ENCODE measurements at places on chromosomes 7 and 10.

DNA sequence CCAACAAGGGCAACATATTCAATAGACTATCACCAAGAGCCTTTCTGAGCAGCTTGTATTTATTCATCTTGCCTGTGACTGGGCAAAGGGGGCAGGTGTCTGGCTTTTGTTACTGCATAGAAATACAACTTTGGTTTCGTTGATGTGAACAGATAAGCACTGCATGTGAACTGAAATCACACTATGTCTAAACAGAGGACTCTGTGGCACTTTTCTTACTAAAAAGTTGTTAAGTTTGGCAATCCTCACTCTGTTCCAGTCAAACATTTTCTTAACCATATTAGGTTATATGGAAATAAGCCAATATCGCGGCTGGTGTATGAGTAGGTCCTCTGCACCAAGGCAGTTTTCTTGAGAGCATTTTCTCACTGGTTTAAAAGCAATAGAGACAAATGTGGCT, 48.5 kb downstream of the CALD1 start:
- DNase-seq, result no peak

DNA sequence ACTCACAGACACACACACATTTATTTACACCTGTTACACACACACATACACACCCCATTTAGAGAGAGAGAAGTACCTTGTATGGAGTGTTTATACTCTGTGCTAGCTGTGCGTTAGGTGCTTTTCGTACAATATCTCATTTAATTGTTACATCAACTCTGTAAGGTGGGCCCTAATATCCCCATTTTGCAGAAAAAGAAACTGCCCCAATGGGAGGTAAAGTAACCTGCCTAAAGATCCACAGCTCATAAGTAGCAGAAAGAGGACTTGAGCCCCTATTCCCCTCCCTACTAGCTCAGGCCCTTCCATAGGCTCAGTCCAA, 23.8 kb upstream of the RBM20 start:
- no peak for DNase-seq

- no peak for DNase-seq
These were observed 2.0 kb downstream of the SRGN start for GRCh38 chr10:69089638-69090599.

GRCh38 chr7:18659746-18660145, 164.2 kb downstream of the HDAC9 start:
- DNase-seq, result no peak

DNA sequence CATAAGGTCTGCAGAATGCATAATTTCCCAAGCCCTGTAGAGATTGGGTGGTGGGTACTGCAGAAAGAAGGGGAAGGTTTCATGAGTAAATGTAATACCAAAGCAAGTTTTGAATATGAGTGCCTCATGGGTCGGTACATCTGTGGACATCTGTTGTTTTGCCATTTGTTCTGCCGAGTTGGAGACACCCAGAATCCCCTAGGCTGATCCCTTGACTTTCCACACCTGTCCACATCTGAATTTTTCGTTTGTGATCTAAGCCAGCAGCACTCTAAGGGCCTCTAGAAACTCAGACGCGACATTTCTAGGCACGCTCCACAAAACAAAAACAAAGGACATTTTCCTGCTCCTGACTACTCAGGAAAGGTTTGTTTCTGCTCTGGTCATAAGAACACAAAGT, 11.7 kb upstream of the SLF2 start:
- no peak for DNase-seq

DNA sequence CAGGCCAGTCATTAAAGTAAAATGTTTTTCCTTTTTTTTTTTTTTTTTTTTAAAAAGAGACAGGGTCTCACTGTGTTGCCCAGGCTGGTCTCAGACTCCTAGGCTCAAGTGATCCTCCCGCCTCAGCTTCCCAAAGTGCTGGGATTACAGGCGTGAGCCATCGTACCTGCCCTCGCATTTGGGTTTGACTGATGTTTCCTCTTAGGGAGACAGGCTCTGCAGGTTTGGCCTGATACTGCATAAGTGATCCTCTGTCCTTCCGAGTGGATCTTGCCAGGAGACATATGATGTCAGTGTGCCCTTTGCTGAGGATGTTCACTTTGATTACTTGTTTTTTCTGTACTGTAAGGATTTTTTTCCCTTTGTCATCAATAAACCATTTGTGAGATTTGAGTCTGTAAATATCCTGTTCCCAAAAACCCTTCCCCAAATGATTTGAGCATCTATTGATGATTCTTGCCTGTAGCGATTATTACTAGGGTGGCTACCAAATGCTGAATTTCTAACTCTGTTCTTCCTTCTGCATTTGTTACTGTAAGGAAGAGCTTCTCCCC, 19.7 kb downstream of the LIMK1 start:
- no peak for DNase-seq

GRCh38 chr10:72525277-72525676, 100.6 kb downstream of the MICU1 start:
- no peak for DNase-seq

DNA sequence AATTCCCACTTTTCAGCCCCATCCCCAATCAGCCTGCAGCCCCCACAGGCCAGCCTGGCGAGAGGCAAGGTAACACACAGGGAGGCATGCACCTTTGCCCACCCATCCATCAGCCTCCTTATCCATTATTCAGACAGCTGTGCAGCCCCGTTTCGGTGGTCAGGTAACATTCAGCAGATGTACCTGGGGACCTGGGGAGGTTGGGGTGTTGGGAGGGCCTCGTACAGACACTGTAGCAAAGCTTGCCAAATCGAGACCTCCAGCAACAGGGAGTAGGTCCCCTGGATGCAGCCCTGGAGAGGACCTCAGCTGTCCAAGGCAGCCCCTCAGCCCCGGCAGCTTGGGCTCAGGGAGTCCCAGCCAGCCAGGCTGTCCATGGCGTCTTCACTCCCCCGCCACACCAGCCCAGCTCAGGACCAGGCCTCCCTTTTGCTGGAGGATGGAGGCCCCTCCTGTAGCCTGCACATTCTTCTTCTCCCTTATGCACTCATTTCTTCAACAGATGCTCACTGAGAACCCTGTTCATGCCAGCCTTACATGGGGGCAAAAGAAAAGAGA, 8.5 kb upstream of the DRGX start:
- no peak for DNase-seq

GRCh38 chr10:102267748-102268147, 22.4 kb downstream of the GBF1 start:
- no peak for DNase-seq

GRCh38 chr7:135759532-135759931, 10.9 kb upstream of the FAM180A start:
- no peak for DNase-seq

- no peak for DNase-seq
These were observed 135.1 kb upstream of the TRIM24 start for GRCh38 chr7:138324941-138325340.

GRCh38 chr7:92696584-92696983, 106.4 kb upstream of the FAM133B start:
- DNase-seq, result no peak

GRCh38 chr10:27622596-27622995, 118.5 kb downstream of the RAB18 start:
- no peak for DNase-seq

GRCh38 chr7:21463524-21463923, 35.6 kb downstream of the SP4 start:
- DNase-seq, result no peak

DNA sequence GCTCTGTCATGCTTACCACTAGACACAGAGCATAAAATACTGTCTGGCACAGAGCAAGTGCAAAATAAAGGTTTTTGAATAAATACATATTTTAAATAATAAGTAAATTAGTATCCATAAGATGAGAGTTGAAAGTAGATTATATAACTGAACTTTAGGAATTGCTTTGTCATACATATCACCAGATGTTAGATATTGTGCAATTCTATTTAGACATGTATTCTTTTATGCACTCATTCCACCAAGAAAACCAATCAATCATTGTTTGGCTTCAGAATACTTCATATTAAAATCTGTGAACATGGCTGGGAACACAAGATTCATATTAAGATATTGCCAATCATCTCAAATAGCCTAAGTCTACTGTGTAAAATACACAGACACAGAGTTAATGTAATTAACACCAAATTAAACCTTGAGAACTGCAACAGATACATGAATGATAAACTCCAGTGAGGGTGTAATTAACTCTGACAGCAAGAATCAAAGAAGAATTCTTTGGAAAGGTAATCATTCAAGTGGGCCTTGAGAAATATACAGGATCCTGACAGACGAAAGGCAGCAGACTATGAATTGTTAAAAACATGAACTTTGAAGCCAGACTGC, 201.0 kb upstream of the PTN start:
- DNase-seq, result no peak

DNA sequence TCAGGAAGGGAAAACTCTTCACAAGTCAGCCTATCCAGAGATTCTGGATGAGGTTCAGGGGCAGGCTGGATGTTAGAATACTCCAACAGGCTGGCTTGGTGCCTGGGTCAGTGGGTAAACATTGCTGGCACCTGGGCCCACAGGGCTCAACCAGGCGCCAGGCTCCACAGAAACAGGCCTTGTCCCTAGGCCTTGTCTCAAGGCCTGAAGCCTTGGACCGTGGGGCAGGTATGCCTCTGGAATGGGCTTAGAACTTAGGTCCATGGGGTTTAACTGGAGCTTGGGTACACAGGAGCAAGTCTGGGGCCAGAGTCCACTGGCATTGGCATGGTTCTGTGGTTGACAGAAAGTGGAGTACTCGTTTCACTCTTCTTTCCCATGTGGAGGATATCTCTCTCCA, 263.0 kb upstream of the ETV1 start:
- DNase-seq, result no peak

DNA sequence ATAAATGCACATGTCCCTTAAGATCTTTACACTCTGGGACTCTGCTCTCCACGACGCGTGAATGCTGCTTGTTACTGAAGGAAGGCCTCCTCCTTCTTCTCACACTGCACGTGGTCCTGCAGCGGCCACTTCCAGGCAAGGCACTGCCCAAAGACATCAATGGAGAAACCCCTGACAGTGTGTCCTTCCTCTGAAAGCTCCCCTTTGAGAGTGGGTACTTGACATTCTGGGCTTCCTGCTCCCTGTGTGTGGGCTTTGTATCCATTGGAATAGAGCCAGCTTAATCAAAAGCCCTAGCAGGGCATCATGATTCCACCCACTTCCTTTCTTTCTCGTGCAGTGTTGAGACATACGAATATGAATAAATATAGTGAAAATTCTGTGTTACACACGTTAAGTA, 69.7 kb upstream of the STK17A start:
- DNase-seq, result no peak

DNA sequence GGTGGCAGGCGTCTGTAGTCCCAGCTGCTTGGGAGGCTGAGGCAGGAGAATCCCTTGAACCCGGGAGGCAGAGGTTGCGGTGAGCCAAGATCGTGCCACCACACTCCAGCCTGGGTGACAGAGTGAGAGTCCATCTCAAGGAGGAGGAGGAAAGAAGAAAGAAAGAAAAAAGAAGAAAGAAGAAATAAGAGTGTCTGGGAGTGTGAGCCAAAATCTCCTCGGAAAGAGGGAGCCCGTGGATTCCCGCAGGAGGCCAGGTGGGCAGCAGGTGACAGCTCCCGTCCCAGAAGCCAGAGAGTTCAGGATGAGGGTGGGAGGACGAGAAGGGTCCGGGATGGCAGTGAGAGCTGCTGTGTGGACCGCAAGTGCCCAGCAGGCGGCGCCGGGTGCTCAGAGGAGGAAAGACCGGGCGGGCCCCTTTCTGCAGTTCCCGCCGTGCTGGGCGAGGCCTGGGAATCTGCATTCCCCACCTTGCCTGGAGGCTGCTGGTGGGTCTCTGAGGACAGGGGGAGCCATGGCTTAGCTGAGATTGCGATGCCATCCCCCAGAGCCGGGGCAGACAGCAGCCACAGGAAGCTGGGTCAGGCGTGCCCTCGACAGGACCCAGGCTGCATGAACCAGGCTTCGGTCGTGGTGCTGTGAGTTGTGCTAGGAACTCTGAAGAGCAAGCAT, 17.1 kb upstream of the AMZ1 start:
- peak; percentile 79 for DNase-seq

DNA sequence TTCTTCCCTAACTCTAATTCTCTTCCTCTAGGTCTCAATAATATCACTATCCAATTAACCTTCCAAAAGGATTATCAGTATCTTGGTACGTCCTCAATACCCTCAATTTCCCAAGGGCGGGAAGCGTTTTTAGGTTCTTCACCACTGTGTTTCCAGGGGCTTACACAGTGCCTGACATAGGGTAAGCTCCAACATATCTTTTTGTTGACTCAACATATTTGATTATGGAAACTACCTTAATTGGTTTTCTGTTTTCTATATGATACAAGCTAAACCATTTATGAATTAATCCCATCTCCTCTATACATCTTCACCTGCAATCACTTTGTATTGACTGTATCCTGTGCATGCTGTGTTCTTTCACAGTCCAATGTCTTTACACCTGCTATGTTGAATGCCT, 987.3 kb downstream of the GRID1 start:
- no peak for DNase-seq

DNA sequence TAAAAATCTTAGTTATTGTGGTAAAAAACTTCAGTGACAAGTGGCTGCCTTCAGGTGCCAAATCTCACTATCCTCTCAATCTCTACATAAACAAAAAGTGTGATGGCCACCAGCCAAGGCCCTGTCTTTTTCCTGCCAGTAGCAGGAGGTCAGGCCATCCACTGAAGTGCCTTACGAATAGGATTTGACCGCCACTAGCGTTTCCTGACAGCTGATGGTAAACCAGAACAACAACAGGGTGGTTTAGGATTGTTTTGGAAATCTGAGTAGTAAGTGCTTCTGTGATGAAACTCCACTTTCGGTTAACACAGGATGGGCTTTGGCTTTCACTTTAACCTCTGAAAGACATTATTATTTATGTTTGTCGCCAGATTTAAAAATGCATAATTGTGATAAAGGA, 55.7 kb upstream of the OGDHL start:
- no peak for DNase-seq

GRCh38 chr7:110875346-110875745, 215.6 kb upstream of the LRRN3 start:
- no peak for DNase-seq

- peak; percentile 23 for DNase-seq
These were observed 3.6 kb downstream of the NPM3 start for GRCh38 chr10:101779544-101780186.

DNA sequence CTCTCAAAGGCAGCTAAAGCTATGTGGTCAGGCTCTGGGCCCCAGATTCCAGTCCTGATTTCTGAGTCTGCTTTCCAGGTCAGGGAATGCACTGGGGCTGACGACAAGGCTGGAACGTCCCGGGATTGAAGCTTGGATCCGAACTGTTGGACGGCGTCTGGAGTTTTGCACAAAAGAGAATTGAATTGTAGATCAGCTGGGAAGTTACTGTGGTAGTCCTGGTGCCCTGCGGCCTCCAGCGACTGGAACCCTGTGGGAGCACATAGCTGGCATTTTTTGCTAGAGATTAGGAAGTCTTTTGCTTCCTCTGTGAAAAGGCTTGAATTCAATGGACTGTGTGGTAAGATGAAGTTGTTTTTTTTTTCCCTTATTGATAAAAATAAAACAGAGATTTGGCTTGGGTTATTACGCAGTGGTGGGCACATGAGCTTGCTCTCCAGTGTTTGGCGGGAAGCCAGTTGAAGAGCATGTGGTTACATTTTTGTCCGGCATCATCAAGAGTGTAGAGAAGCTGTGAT, at the start of gene HK1:
Gene HK1, plus strand, starts transcription at position 51 of the 518 bp plus-strand sequence.
- DNase-seq, result no peak

All from SW480 (cell line).